ENCODE measurements at places on chromosomes 4 and X. TPM values are rescaled to one million over a fixed set of nuclear protein-coding genes. Genes with fewer than 3 reads are reported as not detected.

Gene SLC25A6
- total RNA-seq, result 186 TPM

Gene LRCH2
- total RNA-seq, result 0.96 TPM

Gene MAGEB3
- total RNA-seq, result not detected

Gene CSAG1
- total RNA-seq, result not detected

Gene UGT2A2
- not detected for total RNA-seq

Gene TLR3
- 3.2 TPM for total RNA-seq

Gene CLCN4
- 33.0 TPM for total RNA-seq

Gene RIBC1
- 0.50 TPM for total RNA-seq

Gene EVC
- total RNA-seq, result 3.5 TPM

Gene DCLK2
- total RNA-seq, result 20.0 TPM
